ENCODE measurements at places on chromosomes 11 and 22.

DNA sequence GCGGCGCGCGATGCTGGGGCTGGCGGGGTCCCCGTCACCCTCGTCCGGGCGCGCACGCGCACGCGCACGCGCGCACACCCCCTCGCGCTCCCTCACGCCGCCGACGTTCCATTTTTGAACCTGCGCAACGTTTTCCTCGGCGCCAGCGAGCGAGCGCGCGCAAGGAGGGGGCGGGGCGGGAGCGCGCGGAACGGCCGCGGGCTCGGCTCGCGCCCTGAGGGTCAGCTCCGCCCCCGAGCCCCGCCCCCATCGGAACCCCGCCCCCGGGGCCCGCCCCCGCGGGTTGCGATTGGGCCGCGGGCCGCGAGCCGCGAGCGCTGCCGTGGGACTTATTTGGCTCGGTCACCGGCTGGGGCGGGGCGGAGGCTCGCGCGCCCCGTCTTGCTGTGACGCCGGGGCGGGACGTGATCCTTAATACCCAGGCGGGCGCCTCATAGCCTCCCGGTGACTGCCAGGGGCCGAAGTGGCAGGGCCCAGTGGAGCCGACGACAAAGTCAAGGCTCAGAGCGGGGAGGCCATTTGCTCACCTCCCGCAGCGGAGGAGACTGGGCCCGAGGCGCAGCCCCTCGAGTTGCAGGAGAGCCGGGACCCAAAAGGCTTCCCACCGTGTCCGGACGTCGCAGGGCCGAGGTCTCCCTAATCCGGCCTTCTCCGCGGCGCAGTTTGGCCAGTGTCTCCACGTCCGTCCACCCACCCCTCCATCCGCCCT lies at the start of gene CBX7:
TSS of gene CBX7 (minus strand) at position 170 of the 709 bp plus-strand sequence. CDS start 236 bp downstream, outside the sequence.
- DNase-seq, result peak; percentile 73

DNA sequence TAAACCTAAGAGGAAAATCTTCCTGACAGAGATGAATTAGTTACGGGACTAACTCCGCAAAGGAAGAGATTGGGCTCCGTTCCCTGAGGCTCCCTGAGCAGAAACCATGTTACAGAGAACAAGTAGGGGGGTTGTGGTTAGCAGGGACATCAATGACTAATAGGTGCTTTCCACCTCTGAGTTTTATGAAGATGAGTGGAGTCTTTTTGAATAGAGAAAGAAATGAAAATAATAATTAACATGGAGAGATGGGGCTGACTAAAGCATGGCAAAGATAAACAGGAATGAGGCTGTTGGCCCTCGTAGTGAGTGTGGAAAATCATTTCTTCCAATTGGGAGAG lies 47.5 kb upstream of the PICALM start:
- DNase-seq, result peak; percentile 93

DNA sequence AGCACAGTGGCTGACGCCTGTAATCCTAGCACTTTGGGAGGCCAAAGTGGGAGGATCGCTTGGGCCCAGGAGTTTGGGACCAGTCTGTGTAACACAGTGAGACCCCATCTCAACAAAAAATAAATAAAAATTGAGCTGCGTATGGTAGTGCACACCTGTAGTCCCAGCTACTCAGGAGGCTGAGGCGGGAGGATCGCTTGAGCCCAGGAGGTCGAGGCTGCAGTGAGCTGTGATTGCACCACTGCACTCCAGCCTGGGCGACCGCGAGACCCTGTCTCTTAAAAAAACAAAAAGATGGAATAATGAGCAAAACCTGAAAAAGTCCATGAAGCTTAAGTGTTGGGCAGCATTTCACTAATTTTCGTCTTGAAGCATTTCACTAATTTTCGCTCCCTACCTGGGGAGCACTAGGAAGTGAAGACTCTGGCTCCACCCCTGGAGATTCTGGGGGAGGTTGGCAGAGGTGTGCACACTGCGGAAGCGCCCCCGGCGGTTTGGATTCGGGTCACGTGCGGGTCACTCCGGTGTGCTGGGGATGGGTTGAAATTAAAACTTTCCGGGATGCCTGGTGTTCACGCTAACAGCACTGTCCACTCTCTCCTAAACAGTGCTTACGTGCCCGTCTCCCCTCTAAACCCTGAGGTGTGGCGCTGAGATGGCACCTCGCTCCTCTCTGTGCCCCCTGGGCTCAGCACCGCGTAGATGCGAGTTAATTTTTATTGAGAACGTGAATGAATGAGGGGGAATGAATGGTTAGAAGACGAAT lies 906 bp upstream of the NAA40 start:
- DNase-seq, result no peak

GRCh38 chr11:118918686-118919280 lies 6.9 kb downstream of the BCL9L start:
- DNase-seq, result peak; percentile 25

GRCh38 chr22:37166675-37167066 lies 17.0 kb upstream of the IL2RB start:
- peak; percentile 76 for DNase-seq

DNA sequence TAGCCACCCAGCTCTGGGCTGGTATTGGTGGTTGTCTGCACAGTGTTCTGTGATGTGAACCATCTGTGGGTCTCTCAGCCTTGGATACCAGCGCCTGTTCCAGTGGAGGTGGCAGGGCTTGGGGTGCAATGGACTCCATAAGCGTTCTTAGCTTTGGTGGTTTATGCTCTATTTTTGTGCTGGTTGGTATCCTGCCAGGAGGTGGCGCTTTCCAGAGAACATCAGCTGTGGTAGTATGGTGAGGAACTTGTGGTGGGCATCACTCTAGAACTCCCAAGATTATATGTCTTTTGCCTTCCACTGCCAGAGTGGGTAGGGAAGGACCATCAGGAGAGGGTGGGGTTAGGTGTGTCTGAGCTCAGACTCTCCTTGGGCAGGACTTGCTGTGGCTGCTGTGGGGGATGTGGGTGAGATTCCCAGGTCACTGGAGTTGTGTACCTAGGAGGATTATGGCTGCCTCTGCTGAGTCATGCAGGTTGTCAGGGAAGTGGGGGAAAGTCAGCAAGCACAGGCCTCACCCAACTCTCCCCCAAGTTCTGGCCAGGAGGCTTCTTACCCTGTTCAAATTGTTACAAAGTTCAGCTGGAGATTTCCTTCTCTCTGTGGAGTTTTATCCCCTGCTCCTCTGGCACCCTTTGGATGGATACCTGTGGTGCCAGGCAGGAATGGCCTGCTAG lies 47.2 kb downstream of the MRGPRX2 start:
- no peak for DNase-seq

DNA sequence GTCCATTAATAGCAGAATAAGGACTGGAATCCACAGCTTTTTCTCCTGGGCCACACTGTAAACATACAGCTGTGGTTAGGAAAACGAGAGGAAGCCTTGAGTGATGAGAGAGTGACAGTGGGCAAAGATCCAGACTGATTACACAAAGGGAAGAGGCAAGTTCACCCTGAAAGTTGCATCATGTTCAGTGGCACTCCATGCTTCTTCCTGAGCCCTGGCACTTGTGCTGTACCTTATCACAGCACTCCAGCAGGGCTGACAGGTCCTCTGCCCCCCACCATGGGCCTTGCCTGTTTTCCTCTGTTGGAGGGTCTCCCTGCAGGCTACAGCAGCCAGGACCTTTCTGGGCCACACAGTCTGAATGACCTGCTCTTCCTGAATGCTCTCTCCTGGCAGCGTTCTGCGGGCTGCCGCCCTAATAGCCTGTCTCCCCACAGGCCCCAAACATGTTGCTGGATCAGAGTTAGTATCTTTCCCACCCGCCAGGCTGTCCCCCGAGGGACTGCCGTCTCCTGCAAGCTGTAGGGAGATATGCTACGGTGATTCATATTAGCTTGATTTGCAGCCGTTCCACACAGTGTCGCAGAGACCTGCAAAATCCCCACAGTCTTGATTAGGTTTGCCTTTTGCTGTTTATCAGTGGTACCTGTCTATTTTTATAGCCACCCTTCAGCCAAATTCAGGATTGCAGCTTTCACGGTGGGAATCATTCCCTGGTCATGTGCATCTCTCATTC lies 60.2 kb downstream of the NTM start:
- DNase-seq, result no peak

All from fibroblast of the aortic adventitia (primary cell).